ENCODE measurements at places on chromosomes 1 and 21. TPM values are rescaled to one million over a fixed set of nuclear protein-coding genes. Genes with fewer than 3 reads are reported as not detected.

DNA sequence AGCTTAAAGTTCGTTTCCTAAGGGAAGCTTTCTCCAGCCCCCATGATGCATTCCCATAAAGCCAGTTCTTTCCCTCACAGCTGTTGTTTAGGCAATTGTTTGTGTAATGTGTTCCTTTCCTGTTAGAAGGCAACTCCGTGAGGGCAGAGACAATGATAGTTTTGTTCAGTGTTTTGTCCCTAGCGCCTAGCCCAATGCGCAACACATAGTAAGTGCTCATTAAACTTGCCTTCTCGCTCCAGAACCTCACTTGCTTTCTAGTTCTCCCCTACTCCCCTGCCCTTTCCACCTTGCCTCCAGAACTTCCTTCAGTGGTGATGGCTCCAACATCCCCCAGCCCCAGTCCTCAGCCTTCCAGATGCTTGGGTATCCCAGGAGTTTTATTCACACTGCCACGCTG, 115.4 kb downstream of the TMEM53 start:
- no peak for DNase-seq

GRCh38 chr1:2596530-2597333, 10.2 kb downstream of the PRXL2B start:
- DNase-seq = no peak

GRCh38 chr1:54399765-54400164, 6.4 kb downstream of the SSBP3 start:
- no peak for DNase-seq

- no peak for DNase-seq
Measured at GRCh38 chr21:38351961-38352521, 95.2 kb downstream of the KCNJ15 start.

The SDC3 gene
- polyA plus RNA-seq = 31.2 TPM

The DYNLT5 gene
- 2.1 TPM for polyA plus RNA-seq

The CLCA1 gene
- polyA plus RNA-seq = 0.36 TPM

Data from renal cortex interstitium (tissue), 15 donors.